ENCODE measurements at places on chromosomes 2 and 18.

- no peak for DNase-seq
Observed at GRCh38 chr18:61414086-61414485, 80.9 kb downstream of the CDH20 start.

- no peak for DNase-seq
Observed at GRCh38 chr2:234493796-234494195, 3.1 kb downstream of the ARL4C start.

DNA sequence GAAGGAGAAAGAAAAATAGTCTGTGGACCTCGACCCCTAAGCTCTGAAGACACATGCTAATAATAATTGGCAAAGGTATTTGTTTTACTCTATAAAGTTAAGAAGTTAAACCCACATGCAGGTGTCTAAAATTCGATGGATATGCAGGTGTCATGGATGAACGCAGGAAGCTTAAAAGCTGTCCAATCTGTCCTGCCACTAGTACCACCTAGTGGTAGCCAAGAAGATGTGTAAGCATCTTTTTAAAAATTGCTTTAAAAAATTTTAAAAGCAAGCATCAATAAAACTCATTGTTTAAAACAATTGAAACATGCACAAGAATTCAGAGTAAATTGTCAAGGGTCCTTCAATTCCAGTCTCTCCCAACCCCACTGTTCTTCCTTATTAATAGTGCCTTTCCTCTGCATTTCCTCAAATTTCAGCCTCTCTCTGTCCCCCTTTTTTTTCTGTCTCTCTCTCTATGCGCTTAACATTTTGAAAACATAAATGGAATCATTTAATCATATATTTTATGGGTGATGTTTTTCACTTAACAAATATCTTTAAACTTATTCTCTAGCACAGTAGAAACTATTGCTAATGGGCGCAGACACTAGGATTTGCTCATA, 30.6 kb upstream of the PPP3R1 start:
- DNase-seq, result no peak

GRCh38 chr2:153294199-153294786, 184.3 kb downstream of the RPRM start:
- DNase-seq, result no peak

- no peak for DNase-seq
Observed at GRCh38 chr2:164697688-164698461, 76.6 kb upstream of the GRB14 start.

DNA sequence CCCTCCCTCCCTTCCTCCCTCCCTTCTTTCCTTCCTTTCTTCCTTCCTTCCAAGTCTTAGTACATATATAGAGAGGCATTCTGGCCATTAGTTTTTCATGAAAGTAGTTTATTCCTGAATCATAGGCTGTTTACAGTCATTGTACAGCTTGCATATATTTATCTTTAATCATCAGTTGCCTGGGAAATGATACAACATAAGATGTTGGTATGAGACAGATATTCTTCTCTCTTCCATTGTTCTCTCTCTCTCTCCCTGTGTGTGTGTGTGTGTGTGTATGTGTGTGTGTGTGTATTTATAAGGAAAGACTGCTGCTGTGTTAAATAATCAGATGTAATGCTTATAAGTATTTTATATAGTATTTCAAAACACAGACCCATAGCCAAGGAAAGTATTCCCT, 289.8 kb upstream of the UBE2E3 start:
- no peak for DNase-seq

DNA sequence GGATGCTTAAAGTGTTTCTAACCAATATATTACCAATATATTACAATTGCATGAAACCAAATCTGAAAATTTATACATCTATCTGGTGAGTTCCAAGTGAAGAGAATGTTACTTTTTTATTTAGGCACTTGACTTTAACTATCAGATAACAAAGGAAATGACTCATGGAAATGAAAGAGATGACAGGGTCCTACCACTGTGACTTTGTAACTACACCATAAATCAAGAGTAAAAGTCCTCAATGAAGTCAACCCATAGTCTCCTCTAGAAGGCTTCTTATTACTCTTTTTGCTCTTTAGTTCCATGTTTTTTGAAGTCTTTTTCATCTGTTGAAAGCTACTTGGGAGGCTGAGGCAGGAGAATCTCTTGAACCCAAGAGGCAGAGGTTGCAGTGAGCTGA, 545.0 kb upstream of the PIK3C3 start:
- no peak for DNase-seq

GRCh38 chr2:224894356-224894755, 147.9 kb downstream of the DOCK10 start:
- no peak for DNase-seq

DNA sequence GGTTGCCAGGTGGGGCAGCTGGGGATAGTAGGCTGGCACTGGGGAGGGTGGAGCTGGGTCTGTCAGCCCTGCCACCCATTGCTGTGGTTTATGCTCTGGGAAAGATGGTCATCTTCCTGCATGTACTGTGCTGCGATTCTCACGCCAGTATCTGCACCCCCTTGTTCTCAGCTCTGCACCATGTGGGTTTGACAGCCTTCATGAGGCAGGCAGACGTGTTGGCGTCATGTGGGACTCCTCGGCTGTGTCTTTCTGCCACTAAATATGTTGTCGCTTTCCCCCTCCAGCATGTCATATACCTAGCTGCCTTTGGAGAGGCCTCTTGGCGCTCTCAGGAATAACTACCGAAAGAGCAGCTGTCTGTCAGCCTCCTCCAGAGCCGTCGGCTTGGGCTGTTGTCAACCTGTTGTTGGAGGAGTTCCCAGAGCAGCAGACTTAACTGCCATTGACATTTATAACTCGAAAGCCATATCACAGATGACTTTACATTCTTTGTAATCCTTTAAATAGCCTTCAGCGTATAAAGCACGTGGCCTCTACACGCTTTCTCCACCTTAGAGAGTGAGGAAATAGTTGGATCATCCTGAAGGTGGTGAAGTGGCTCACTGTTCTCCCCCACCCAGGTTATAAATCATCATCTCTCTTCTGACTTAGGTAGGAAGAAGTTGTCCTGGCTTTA, 80.4 kb upstream of the MGAT5 start:
- DNase-seq, result no peak

- DNase-seq, result no peak
Observed at GRCh38 chr2:6418291-6418690, 447.4 kb downstream of the CMPK2 start.

- DNase-seq, result no peak
Observed at GRCh38 chr2:207483477-207483876, 46.3 kb upstream of the CREB1 start.

- no peak for DNase-seq
Observed at GRCh38 chr2:158701101-158701500, 94.0 kb upstream of the DAPL1 start.

DNA sequence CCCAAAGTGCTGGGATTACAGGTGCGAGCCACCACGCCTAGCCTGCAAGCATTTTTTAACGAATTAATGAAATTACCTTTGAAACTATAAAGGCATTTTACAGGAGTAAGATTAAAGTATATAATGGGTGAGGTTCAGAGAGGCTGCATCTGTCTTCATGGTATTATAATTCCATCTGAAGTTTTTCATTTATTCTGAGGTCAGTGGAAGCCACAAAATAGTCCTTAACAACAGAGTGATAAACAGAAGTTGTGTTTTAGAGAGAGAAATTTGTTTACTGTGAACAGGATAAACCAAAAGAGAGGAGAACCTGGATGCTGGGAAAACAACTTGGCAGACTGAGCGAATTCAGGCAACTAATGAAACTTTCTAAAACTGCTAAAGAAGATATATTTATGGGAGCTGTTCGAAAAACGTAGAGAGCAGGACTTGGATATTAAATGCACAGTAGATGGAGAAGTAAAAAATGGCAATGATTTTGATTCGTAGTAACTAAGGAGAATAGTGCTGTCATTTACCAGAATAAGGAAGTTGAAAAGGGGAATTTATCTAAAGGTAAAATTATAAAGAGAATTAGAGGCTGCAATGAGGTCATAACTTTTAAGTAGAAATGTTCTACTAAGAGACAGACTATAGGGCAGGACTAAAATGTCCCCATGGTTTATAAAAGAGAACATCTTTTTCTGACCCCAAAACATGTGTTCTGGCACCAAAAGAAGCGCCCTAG, 37.9 kb upstream of the ITGA4 start:
- no peak for DNase-seq

- no peak for DNase-seq
Observed at GRCh38 chr18:13570856-13571495, 155.4 kb downstream of the FAM210A start.

DNA sequence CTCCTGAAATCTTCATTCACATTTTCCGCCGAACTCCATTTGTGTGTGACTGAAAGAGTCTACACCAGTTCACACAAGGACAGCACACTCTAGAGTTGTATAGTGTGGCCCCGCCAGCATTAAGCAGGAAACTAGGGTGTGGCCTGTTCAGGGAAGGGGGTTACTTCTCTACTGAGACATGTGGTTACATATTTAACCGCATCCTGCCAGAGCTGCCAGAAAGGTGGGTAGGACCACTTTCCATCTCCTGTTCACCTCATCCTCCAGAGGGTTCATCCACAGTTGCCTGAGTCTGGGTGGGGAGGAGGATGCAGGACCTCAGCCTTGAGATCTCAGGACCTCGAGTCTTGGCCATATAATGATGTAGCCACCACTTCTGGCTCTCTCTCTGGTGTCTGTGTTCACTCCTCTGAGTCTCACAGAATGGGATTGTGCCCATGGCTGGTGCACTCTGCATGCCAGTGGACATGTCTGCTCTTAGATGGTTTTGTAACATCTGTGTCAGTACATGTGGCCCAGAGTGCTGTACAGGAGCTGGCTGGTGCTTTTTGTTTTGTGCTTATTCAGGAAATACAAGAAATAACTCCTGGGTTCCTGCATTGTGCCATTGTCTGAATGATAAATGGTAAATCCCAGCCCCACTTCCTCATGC, 7.7 kb upstream of the SP140L start:
- DNase-seq, result no peak

DNA sequence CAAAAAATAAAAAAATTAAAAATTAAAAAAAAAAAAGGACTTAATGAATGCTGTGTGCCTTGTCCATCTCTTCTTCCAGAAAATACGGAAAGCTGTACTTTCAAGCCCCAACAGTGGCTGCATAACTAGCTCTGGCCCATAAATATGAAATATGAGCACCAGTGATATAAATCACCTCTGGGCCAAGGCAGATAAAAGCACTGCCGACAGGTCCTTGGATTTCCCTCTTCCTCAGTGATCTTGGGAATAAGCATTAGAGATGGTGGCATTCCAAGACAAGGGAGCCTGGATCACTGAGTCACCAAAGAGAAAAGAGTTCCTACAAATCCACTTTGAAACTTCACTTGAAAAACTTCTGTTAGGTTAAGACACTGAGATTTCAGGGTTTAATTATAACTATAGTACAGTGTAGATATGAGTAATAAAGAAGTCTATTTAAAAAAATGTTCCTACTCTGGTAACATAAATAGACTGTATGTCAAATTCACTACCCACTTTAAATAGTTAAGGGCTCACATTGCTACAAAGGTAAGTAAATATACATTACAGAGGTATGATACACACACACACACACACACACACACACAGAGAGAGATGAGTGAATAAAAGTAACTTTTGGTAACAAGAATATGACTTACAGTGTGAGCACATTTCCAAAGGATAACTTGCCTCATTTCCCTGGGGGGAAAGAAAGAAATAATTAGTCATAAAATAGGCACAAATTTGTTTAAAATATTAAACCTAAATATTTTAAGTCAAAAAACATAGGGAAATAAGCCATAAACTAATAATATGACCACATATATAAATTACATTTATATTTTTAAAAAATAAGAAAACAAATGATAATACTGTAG, 35.6 kb downstream of the PPP3R1 start:
- no peak for DNase-seq

GRCh38 chr2:167052825-167053224, 164.5 kb downstream of the XIRP2 start:
- DNase-seq, result no peak

DNA sequence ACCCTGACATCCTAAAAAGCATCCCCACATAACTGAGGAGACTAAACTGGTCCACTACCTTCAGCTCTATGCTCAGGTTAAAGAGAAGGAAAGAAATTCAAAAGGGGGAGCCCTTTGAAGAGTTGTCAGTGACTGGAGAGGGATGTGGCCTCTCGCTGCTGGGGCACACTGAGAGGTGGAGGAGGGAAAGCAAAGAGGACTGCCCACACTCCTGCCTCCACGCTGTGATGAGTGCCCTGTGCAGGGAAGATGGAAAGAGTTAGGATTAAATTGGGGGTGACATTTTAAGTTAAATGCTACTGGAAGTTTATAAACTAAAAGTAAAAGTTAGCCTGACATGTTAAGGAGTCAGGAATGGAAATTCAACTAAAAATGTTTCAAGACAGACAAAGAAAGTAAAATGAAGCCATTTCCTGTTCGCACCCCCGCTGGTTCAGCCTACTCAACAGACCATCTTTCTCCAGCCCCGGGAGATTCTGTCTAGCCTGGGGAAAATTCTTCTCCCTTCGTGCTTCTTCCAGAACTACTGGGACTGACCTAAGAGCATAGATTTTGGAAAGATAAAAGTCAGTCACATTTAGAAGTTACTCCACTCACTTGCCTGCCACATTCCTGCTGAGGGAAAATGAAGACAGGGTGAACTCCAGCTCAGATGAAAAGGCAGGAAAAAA, 17.8 kb upstream of the INO80C start:
- no peak for DNase-seq

DNA sequence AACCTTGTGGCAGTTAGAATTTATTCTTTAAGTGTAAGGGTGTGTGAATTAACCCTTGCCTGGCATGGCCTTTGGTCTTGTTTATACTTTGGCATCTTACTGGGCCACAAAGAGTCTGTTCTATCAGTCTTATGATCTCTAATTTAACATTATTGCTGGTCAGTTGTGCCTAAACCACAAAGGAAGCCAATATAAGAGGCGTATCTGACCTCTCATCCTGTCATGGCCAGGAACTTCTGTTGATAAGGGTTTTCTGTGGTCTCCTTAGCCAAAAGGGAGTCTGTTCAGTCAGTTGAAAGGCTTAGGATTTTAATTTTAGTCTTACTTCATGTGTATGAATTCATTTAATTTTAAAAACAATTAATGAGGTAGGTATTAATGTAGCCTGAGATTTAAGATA, 127.2 kb downstream of the LRRTM4 start:
- DNase-seq, result no peak

DNA sequence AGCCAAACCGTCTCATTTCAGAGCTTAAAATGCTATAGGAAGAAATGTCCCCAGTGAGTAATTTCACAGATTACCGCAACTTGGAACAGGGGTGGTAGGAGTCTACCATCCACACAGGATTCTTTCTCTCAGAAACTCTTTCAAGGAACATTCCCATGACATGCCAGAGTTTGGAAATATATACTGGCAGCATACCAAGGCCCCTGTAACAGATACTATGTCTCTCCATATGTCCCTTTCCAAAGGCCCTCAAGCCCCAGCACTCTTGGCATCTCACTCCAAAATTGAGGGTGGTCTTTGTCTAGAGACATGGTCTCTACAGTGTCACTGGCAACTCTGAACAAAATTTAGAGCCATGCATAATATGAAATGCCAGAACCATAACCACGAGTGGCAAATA, 11.0 kb downstream of the FIGLA start:
- no peak for DNase-seq

- no peak for DNase-seq
Observed at GRCh38 chr18:75884728-75885127, 457.2 kb upstream of the SMIM21 start.

GRCh38 chr2:68302281-68302875, 17.4 kb downstream of the CNRIP1 start:
- DNase-seq, result no peak

GRCh38 chr18:45749918-45750689, 26.1 kb downstream of the SLC14A1 start:
- no peak for DNase-seq

Data from activated B cell treated with CpG ODN at 0.5 μM for 24 hours (primary cell).